ENCODE measurements at places on chromosomes 11 and 22.
A peak's percentile ranks its signal among the peaks of the same experiment; 100 is the strongest.

- no peak for DNase-seq
Observed at GRCh38 chr11:13210424-13210823, 67.2 kb upstream of the BMAL1 start.

- no peak for DNase-seq
Observed at GRCh38 chr11:17907046-17907445, 105.8 kb downstream of the SERGEF start.

GRCh38 chr11:113774174-113774503 lies 647 bp upstream of the ZW10 start:
- no peak for DNase-seq

DNA sequence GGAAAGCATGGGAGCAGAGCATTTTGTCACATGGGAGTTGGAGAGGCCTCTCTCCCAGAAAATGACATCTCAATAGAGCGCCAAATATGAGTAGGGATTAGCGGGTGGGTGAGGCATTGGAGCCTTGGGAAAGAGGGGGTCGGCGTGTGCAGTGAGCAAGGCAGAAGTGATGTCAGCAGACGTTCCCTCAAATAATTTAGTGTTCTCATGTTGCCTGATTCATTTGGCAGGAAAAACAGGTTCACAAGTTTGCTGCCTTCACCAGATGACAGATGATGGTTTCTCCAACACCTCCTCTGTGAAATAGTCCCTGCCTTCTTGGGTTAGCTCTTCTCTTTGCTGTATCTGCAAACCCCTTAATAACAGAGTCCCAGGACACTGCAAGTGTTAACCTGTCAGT lies 118.5 kb upstream of the ARHGAP20 start:
- no peak for DNase-seq

- DNase-seq, result no peak
Observed at GRCh38 chr22:35307372-35307771, 7.7 kb downstream of the TOM1 start.

GRCh38 chr11:6022956-6023355 lies 7.6 kb downstream of the OR56A1 start:
- DNase-seq, result no peak

GRCh38 chr11:128303383-128303782 lies 284.0 kb downstream of the ETS1 start:
- DNase-seq, result no peak

DNA sequence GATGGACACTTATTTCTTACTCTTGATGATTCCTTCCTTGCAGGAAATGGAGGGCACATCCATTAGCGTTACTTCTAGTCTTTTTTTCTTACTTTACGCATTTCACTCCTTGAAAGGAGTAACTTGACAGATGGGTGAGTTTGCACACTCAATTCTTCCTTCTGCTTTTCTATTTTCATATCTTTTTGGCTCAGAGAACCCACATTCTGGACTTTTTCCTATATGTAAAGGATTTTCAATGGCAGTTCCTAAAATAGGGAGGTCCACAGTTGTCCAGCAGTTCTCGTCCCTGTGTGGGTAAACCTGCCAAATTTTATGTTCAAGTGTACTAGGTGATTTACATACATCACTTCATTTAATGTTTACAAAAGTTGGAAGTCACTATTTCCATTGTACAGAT lies 440.0 kb upstream of the KIRREL3 start:
- no peak for DNase-seq

DNA sequence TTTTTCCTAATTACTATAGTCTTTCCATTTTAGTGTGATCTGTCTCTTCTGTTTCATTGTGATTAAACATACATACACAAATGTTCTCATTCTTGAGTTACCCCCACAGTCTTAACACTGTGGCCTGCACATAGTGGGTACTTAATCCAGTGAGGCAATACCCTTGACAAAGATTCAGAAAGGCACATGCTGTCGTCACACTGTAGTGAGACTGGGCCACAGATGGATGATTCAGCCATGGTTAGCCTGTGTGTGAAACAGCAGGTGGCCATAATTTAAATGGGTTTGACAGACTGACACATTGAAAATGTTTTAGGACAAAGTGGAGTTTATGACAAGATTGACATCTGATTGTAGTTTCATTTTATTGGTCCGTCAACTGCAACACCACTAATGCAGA lies 313.1 kb downstream of the C11orf87 start:
- no peak for DNase-seq

GRCh38 chr11:60367009-60367408 lies 11.3 kb upstream of the MS4A7 start:
- no peak for DNase-seq

- DNase-seq, result no peak
Observed at GRCh38 chr11:58922479-58922878, 16.8 kb upstream of the GLYATL1 start.

GRCh38 chr11:111400595-111400994 lies 21.5 kb upstream of the POU2AF1 start:
- no peak for DNase-seq

- no peak for DNase-seq
Observed at GRCh38 chr11:118524356-118524755, 2.9 kb upstream of the TTC36 start.

DNA sequence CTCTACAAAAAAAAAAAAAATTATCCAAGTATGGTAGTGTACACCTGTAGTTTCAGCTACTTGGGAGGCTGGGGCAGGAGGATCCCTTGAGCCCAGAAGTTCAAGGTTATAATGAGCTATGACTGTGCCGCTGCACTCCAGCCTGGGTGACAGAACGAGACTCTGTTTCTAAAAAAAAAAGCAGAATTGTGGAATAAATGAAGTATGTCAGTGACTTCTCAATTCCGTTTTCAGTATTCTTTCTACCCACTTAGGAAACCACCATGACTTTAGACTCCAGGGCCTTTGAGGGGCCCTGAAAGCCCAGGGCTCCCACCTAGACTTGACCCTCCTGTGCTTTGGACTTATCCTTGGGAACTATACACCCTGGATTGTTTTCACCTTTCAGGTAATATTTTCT lies 6.5 kb upstream of the NUP160 start:
- DNase-seq, result no peak

DNA sequence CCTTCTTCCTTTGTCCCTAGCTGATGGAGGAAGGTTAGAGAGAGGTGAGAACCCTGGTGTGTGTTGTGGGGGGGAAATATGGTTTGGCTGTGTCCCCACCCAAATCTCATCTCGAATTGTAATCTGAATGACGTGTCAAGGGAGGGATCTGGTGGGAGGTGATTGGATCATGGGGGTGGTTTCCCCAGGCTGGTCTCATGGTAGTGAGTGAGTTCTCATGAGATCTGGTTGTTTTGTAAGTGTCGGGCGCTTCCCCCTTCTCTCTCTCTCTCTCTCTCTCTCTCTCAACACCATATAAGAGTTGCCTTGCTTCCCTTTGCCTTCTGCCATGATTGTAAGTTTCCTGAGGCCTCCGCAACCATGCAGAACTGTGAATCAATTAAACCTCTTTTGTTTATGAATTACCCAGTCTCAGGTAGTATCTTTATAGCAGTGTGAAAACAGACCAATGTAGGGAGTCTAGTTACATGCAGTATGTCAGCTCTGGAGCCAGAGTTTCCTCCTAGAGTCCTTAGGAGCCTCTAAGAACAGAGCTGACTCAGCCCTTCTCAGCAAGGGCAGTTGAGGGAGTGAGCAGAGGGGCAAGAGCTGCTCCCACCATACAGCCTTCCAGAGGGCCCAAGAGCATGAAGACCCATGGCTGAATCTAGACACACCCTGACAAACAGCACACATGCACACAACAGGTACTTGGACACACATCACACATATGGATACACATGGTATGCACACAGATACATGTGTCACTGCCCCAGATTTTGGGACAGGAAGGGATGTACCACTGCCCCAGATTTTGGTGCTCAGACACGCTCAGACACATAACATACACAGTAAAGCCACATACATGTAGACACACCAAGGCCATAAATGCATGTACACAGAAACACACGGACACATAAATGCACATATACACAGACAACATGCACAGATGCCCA lies 12.9 kb upstream of the LRRC32 start:
- no peak for DNase-seq

- peak; percentile 30 for DNase-seq
Observed at GRCh38 chr11:105609832-105610781, at the start of gene GRIA4. Gene GRIA4 (plus strand): TSS chr11:105610073. CDS start chr11:105610998, 925 bp downstream.

- DNase-seq, result no peak
Observed at GRCh38 chr22:25051983-25052710, 99.6 kb downstream of the KIAA1671 start.

- DNase-seq, result no peak
Observed at GRCh38 chr11:104661471-104661870, 236.8 kb downstream of the CASP12 start.

- DNase-seq, result no peak
Observed at GRCh38 chr11:128938156-128938885, 4.3 kb downstream of the TP53AIP1 start.

DNA sequence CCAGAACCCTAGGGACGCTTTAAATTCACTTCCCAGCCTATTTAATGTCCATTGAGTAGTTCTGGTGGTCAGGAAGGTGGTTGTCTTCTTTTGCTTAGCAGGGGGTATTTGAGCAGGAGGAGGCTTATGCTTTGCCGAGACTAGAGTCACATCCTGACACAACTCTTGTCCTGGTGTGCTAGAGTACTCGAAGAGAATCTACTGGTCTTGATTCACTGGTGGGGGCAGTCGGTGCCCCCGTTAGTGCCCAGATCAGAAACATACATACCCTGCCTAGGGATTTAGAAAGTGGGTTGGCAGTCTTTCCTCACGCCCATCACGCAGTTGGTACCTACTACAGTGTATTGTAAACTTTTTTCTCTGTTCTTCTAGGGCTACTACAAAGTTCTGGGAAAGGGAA lies 2.7 kb downstream of the RPL27A start:
- DNase-seq, result no peak

DNA sequence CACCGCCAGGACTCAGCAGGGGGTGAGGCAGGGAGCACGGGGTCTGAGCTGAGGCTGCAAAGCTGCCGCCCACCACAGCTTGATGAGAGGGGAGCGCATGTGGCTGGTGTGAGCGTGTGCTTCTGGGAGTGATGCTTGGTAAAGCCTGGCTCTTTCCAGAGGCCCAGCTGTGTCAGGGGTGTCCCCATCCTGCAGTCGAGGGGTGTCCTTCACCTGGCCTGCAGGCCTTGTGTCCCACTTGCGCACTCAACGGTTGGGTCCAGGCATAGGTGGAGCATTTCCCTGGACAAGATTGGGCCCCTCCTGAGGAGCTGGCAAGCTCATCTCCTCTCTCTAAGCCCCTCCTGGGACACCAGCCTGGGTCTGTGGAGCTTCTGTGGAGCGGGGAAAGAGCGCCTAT lies 273.9 kb downstream of the TBC1D22A start:
- DNase-seq, result no peak

DNA sequence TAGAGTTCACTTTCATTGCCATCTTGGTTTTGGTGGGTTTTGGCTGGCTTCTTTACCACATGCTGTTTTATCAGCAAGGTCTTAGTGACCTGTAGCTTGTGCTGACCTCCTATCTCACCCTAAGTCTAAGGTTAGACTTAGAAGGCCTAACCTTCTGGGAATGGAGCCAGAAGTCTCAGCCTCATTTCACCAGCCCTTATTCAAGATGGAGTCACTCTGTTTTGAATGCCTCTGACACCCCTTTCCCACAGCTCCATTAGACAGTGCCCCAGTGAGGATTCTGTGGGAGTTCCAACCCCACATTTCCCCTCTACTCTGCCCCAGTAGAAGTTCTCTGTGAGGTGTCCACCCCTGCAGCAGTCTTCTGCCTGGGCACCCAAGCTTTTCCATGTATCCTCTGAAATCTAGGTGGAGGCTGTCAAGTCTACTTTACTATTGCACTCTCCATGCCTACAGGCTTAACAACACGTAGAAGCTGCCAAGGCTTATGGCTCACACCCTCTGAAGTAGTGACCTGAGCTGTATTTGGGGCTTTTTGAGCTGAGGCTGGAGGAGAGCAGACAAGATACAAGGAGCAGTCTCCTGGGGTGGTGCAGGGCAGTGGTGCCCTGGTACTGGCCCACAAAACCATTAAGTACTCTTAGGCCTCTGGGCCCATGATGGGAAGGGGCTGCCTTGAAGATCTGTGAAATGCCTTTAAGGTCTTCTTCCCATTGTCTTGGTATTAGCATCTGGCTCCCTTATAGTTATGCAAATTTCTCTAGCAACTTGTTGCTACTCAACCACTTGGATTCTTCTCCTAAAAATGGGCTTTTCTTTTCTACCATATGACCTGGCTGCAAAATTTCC lies 65.9 kb upstream of the SC5D start:
- no peak for DNase-seq

DNA sequence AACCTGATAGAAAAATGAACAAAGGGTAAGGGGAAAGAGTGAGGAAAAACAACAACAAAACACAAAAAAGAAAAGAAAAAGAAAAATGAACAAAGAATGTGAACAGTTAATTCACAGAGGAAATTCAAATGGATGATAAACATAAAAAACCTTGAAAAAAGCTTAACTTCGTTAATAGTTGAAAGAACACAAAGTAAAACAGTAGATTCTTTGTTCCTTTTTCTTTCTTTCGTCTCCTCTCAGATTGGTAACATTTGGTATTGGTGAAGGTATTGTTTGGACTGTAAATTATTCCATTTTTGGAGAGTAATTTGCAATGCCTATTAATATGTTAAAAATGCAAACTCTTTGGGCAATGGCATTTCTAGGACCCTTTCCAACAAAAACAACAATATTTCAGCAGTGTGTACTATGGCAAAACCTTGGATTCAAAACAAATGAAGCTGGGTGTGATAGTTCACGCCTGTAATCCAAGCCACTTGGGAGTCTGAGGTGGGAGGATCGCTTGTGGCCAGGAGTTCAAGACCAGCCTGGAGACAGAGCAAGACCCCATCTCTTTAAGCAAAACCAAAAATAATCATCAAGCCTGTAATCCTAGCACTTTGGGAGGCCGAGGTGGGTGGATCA lies 3.3 kb upstream of the BACE1 start:
- DNase-seq, result no peak
